Epithelial cell of proximal tubule (primary cell): ENCODE measurements at places on chromosomes 7 and 10. TPM values are rescaled to one million over a fixed set of nuclear protein-coding genes. Genes with fewer than 3 reads are reported as not detected.

The ARID5B gene
- 16.5 and 22.8 TPM in 2 replicates for total RNA-seq

The CYP26C1 gene
- 0.06 and 0.43 TPM in 2 replicates for total RNA-seq

The GIMAP7 gene
- not detected in 2 replicates for total RNA-seq

The ASAH2 gene
- total RNA-seq: 0.14 and 0.46 TPM in 2 replicates

The SLC39A12 gene
- not detected in 2 replicates for total RNA-seq

The ZNF488 gene
- 0.63 and 2.1 TPM in 2 replicates for total RNA-seq

The C10orf62 gene
- 0.12 TPM in 1 of 2 replicates, not detected in the other for total RNA-seq

The PHYHIPL gene
- total RNA-seq: 0.23 TPM in 1 of 2 replicates, not detected in the other

- no peak for DNase-seq
Observed at GRCh38 chr7:114413761-114414155, 857 bp upstream of the FOXP2 start.

DNA sequence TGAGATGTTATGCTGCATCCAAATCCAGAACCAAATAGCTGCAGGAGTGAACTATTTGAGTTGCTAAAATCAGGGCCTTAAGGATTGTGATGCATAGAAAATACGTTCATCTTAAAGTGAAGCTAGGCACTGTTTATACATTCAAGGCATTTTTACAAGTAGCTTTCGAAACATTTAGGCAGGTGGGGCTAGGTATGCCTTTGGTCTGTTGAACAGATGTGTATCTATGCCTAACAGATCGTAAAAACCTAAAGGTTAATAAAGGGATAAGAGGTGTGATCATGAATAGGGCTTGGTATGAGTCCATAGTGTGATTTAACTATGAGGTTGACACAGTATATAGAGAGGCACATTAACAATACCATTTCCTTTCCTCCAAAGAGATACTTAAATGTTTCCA lies 262.5 kb downstream of the SEMA3D start:
- DNase-seq: no peak

GRCh38 chr10:102433619-102434046 lies 1.3 kb upstream of the CUEDC2 start:
- no peak for DNase-seq

DNA sequence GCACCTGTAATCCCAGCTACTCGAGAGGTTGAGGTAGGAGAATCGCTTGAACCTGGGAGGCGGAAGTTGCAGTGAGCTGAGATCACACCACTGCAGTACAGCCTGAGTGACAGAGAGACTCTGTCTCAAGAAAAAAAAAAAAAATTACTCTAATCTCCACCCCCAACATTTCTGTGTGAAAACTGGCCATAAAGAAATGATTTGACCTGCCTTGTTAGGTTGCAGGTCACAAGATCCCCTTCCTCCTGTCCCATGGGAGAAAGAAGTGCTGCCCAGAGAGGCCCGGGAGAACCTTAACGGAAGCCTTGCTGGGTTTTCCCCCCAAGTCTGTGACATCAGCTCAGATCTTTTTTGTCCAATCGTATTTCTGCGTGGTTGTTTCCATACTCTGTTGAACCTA lies 8.7 kb upstream of the CALHM1 start:
- no peak for DNase-seq

- DNase-seq: no peak
Observed at GRCh38 chr7:86950360-86950759, 109.1 kb downstream of the ELAPOR2 start.

DNA sequence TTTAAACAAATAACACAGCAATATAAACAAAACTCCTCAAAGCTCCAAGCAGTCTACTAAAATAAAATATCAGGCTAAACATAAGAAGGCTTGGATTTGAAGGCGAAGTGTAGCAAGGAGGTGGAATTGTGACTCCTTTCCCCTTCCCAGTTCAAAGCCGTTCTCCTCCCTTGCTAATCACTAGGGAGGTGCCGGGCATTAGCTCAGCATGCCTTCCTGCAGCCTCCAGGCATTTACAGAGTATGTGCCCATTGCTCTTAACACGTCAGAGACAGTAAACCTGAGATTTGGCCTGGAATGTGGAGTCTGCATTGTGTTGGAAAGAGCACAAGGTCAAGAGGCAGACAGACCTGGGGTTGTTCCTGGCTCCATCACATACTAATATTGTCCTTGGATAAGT lies 15.6 kb downstream of the CNNM1 start:
- no peak for DNase-seq

GRCh38 chr10:80290474-80291220 lies 1.2 kb upstream of the MAT1A start:
- DNase-seq: no peak

- no peak for DNase-seq
Observed at GRCh38 chr7:137345799-137346449, 2.4 kb upstream of the PTN start.

GRCh38 chr10:86159797-86160196 lies 206.8 kb downstream of the GRID1 start:
- DNase-seq: no peak

DNA sequence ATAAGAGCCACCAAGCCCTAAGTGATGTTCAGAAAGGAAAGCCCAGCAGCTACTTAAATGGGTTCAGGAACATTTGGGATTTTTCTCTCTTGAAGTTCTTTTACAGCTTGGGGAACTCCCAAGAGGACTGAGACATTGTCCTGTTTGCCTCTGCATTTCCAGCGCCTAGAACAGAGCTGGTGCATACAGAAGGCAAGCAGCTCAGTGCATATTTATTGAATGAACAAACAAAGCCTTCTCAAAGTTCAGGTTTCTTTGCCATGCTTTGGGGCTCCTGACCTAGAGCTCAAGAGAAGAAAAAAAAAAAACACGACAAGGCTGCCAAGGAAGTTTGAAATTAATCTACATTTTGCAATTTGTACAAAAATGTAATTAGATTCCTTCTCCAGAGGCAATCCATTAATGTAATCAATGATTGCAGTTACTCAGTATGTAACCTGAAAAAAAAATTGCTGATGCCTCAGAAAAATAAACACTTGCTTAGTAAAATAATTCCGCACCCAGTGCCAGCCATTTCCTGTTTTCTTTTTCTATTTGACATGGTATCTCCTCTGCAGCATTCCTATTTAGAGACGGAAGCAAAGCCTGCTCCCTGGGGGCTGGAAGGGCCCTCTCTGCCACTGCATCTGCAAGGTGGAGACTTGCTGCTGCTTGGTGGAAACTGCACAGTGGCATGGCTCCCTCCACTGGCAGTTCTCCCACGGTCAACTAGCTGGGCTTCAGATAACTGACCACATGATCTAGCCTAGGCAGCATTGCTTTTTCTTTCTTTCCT lies 157.3 kb downstream of the TMEM178B start:
- DNase-seq: no peak

DNA sequence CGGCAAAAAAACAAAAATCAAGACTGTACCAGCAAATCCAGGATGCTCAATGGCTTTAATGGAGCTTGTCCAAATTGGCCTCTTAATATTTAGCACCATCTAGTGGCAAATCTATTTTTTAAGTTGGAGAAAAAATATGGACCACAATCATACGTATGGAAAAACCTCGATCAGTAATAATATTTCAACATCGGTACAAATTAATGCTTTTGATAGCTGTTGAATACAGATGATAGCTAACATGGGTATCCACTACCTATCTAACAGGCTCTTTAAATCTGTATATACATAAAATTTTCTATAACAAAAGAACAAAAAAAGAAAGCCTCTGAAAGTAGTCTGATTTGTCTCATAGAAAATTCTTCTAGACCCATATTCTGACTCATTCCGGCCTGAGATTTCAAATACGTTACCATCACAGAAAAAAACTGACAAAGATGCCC lies 29.2 kb downstream of the COA1 start:
- no peak for DNase-seq

DNA sequence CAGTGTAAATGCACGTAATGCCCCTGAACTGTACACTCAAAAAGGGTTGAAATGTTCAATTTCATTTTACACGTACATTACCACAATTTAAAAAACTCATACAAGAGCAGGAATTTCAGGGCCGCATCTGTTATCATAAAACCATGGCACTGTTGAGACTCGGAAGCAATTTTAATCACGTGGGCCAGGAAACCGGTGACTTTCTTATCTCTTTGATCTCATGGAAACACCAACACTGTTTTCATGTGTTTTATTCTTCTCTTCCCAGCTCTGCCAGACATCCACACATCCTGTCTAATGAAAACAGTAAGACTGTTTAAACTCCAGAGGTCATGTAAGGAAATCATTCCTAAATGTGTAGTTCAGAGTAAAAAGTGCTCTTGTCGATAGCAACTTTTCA lies 35.9 kb downstream of the PTPRE start:
- no peak for DNase-seq

GRCh38 chr10:49300140-49300974 lies 1.4 kb downstream of the C10orf71 start:
- DNase-seq: no peak

GRCh38 chr10:105506262-105506661 lies 865.2 kb downstream of the SORCS3 start:
- DNase-seq: no peak

DNA sequence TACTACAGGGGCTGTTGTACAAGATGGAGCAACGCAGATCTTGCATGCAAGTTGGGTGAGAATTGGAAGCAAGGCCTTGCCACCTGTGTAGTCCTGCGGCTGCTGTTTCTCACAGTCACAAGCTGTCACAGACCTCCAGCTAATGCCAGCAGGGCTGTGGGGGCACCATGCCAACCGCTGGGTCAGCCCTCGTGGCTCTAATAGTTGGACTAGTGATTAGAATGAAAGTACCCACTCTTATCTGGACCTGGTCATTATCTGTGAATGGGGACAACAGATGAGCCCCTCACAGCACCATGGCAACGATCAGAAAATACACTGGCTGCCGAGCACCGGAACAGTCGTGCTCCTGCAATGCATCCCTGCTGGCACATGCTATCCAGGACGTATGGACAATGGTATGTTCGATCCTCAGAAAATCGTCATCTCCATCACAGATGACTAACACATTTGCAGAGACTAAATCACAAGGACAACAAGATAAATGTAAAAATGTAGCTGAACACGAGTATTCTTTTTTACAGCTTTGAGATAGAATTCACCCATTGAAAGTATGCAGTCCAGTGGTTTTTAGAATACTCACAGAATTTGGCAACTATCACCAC lies 80.4 kb upstream of the CALN1 start:
- DNase-seq: no peak

DNA sequence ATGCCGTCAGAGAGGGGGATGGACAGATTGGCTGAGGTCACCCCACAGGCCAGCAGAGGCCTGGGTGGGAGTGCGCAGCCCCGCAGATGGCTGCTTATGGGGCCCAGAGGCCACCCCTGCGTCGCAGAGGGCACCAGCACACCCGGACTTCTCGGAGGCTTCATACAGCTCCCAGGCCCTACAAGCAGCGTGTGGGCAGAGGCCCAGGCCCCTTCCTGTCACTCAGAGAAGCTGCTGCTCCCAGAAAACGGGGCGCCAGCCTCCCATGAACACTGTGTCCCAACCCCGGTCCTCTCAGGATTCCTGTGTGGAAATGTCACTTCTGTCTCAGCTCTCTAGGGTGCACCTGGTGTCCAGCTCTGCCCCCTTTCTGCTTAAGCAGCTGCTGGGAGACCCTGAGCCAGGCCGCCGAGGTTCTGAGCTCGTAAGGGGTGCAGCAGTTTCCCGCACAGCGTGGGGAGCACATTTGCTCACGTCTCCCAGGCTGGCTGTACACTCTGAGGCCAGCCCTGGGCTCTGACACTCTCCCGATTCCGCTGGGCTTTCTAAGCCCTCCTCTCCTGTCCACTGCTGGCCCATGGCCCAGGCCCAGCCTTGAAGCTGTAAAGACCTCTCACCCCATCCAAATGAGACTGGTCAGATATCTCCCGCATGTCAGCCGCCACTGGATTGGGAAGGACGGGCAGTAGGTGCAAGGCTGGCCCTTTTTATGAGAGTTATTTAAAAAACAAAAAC lies 6.8 kb downstream of the GPR146 start:
- no peak for DNase-seq

DNA sequence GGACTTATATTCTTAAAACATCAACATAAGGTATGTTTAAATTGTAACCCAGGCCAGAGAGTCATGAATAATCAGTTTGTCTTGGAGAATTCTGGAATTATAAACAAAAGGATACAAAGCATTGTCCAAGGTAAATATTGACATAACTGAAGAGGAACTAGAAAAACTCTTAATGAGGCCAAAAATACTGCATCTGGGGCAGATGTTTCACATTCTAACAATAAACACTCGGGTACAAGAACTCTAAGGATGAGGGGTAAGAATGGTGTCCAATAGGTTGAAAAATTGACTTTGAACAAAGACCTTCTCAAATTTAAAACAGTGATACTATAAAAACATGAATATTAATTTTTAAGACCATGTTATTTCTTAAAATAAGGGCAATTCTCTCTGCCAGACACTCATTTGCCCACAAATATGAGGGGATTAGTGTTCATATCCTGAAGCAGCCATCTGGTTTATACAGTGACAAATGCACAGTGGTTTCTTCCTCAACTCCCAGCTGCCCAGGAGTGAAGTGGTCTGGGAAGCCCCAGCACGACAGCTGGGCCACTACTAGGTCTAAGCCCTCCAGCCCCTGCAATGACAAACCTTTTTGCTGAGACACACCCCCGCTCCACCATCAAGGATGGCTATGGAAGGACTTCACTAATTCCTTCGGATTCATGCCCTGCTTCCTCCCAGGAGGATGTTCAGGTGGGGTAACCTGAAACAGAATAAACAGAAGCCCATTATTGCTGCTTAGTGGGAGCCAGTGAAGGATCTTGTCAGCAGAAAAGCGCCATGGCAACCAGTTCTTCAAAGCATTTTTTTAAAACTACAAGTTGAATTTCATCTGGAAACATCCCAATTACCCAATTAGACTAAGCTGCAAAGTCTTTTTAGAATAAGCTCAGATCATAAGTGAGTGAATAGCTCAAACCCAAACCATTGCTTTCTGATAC lies 107.5 kb upstream of the ARID5B start:
- DNase-seq: no peak

DNA sequence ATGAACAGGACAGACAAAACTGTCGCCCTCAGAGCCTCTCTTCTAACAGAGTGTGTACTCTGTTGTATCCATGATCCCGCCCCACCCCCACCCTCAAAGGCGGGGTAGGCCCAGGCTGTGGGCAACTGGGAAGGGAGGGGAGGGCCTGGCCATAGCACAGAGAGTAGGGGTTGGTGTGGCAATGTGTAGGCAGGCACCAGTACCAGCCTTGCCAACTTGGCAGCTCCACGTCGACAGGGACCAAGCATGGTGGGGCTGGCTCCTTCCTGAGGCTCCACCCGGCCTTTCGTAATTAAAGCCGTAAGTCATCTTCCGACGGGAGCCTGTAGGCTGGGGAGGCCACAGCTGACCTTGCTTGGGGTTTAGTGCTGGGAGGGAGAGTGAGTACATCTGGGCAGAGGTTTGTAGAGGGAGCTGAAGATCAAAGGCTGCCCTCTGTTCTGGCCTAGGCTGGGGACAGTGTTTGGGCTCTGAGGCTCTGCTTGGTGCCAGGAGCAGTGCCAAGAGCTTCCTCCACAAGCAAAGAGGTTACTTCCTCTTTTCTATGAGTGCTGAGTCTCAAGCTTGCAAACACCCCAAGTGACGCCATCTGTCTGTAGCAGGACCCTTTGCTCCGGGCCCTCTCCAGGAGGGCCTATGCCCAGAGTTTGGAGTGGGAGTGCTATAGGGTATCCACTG lies 121.6 kb downstream of the C10orf105 start:
- DNase-seq: no peak

DNA sequence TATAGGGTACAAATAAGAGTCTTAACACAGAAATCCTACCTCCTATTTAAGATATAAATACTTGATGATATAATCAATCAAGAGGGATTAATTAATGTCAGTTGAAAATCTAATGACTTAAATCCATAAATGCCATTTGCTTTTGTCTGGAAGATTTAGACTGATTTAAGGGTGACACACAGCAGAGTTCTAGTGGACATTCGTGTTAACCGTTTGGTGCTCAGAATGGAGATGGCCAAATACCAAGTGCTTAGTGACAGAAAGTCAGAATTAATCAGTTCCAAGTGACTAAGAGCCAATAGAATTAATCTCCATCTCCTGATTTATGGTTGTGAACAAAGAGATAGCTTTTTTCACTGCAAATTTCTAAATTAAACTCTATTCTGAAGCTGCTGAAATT lies 36.2 kb downstream of the NAMPT start:
- no peak for DNase-seq
